HAP-1 (cell line): ENCODE measurements at places on chromosomes 3 and 15.

DNA sequence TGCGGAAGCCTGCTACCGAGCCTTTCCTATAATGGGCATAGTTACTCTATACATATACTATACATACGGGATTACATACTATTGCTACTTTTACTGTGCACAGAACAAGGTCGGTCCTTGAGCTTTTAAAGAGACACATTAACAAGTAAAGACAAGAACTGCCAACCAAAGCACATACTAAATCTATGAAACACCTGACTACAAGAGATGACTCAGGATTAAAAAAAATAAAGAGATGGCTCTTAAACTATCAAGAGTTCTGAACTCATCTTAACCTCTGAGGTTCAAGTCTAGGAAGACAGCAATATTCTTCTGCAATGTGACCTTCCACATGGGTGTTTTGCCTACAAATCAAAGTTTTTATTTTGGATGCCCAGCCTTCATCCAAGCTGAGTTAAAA, 106.8 kb downstream of the TNIK start:
- no peak for DNase-seq

- DNase-seq: no peak
Measured at GRCh38 chr3:124048967-124049798, 57.3 kb upstream of the ROPN1 start.

DNA sequence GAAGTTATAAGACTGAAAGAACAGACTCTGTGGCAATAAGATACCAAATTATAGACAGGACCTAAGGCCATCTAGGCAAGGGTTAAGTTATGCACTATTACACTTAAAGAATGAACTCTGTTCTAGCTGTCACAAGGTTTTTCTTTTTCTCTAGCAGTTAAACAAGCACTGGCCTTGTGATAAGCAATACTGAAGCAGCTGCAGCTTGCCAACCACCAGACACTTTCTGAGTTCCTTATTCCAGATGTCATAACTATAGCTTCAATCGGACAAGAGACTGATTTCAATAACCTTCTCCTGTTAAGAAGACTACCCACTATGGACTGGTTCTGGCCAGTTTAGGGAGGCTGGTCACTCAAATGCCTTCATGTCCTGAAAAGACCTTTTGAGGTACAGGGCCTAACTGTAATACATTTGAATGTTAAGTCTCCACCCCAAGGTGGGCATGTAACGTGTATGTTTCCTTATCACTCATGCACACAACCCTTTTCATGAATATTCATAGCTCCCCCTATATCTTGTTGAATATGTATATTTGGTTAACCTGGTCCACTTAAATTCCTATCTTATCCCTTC, 85.8 kb downstream of the CFAP20DC start:
- DNase-seq: no peak

- no peak for DNase-seq
Measured at GRCh38 chr3:108106031-108106430, 15.2 kb upstream of the CD47 start.

DNA sequence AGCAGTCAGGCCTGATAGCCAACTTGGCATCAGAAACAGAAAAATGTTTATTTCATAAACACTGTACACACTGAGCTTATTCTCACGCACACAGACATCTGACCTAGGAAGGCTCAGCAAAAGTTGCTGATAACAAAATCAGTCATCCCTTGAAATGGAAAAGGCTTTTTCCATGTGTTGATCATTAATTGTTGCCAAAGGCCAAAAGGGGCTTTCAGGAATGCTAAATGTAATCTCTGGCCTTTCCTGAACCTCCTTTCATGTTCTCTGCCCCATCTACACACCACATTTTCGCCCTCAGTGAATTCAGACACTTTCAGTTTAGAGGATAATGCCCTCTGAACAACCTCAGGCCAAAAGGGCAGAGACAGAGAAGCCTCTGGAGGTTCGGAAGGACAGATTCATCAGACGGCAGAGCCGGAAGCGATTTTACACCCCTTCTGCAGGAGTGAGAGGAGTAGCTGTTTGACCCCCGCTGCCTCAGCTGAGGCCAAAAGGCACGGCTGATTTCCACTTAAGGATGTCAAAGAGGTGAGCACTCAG, 14.5 kb downstream of the RTP4 start:
- no peak for DNase-seq

DNA sequence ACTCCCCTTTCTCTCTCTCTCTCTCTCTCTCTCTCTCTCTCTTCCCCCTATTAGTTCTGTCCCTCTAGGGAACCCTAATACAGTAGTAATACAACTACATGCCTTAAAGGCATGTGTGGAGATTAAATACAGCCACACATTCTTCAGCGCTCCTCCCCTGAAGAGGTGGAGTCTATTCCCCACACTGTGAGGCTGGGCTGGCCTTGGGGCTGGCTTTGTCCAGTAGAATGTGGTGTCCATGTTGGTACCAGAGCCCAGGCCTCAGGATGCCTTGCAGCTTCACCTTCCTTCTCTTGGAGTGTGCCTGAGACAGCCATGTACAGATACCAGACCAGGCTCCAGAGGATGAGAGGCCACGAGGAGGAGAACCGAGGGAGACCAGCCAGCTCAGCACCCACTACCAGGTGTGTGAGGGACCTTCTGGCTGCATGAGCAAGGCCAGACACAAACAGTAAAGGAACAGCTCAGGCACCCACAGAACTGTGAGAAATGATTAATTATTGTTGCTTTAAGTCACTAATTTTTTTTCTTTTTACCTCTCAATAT, 10.7 kb downstream of the SLC6A20 start:
- no peak for DNase-seq

- DNase-seq: no peak
Measured at GRCh38 chr3:186060222-186060621, 48.7 kb downstream of the ETV5 start.

DNA sequence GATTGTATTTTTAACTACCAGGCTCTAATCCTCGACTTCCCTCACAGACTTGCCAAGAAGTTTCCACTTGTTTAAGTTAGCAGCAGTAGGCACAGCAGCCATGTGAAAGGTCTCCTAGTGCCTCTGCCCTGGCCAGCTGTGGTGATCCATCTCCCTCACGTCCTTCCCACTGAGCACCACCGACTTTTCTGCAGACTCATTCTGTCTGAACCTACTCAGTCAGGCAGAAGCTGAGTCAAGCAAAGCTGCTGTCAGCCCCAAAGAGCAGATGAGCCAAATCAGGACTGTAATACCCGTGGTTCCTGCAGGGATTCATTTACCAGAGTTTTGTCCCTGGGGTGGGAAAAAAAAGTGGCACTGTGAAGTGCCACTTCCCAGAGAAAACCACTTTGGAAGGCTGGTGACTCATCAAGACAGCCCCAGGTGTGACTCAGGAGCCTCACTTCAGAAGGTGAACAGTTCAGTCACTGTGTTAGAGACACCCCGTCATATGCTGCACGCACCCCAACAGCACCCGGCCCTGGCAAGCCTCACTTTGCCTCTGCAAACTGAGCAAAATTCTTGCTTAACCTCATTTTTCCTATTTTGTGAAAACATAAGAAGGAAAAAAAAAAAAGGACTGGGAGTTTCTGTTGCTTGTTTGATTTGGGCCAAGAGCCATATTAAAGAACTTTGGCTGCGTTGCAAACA, 76.0 kb downstream of the WWTR1 start:
- no peak for DNase-seq

- no peak for DNase-seq
Measured at GRCh38 chr3:159080256-159080655, 278.4 kb downstream of the MFSD1 start.

DNA sequence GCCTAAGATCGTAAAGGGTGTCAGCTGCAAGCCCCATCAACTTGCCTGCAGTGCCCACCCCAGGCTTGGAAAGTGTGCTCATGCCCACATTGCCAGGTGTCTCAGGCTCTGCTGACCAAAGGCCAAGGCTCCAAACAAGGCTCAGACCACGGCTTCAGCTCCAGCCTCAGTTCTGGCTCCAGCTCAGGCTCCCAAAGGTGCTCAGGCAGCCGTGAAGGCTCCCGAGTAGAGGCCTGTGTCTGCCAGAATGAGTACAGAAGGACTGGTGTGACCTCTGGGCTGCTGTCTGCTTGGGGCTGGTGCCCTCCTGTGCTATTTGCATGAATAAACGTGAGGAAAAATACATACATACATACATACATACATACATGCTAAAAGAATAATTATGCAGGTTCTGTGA, 27.9 kb upstream of the UACA start:
- no peak for DNase-seq

DNA sequence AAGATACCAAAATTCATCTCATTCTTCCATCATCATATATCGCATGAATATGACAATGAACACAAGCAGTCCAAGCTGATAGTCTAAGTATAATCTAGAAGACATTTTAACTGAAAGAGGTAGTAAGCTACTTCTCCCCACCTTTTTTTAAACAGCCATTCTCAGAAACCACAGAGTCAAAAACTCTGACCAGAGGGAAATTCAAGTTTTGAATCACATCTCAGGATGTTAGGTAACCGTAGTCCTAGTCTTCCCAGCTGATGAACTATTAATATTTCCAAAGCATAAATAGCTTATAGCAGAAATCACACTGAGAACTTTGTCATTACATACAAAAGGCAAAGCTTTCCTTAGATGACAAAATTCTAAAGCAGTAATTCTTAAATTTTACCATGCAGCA, 25.8 kb downstream of the NPTN start:
- no peak for DNase-seq

DNA sequence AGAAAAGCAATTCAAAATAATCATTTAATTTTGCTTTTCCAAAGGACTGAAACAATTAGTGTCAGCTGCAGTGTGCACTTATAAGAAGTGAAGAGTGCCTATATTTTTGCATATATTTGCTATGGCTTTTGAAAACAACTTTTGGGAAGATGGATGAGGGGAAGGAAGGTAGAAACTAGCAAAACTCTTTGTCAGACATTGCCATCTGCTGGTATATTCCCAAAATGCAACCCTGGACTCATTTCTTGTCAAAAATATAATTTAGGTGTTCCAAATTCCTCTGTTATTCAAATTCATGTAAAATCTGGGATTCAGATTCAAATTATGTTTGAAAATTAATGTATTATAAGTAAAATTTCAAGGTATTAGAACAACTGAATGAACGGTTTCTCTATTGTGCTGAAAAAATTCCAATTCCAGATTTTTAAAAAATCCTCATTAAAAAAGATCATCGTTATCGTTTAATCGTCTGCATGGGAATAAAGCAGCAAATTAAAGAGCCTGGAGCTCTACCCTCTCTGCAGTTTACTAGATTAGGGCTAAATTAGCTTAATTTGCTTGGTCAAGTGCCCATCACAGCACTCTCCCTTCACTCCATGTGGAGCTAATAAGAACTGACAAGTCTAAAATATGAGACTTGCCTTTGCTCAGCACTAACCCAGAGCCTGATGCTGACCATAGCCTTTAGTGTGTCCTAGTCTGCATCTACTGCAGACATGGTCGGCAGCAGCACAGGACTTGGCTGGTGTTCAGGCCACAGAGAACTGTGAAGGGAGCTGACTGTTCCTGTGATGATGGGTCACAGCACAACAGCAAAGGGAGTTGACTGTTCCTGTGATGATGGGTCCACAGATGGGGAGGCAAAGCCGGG, 67.9 kb upstream of the MITF start:
- peak; percentile 71 for DNase-seq

- peak; percentile 57 for DNase-seq
Measured at GRCh38 chr3:12553921-12554391, 2.9 kb upstream of the MKRN2 start.

DNA sequence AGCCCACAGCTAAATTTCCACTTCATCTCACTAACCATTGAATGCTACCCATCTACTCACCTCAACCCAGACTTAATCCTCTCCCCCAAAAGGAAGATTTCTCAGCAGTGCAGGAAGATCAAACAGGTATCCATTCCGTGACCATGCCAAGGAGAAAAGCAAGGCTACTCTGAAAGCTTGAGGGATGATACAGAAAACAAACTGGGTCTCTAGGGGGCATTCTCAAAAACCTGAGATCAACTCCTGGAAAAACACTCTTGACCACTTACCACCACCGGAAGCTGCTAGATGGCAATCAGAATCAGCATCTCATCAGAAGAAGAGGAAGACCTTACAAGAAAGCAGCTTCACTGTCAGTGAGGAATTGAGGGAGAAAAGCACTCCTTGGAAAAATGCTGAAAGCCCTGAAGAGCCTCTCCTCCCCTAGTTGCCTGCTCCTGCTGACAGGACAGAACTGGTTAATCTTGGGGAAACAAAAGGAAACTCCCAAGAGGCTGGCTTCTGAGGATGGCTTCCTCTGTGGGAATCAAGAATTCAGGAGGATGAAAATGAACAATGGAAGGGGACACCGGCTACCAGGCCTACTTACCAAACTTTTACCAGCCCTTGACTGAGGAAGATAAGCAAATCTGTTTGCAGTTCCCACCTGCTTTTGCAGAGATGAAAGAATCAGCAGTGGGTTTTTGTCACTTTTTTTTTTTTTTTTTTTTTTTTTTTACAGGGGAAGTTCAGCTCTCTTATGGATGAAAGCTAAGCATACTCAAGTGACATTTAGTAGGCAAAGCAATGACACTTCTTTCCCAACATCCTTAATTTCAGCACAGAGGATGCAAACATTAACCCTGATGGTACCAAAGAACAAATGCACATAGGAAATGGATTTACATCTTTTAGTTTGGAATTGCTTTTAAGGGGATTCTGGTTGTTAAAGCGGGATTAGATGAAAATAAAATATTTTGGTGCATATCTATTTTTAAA, at the start of gene ATP8B4:
Gene ATP8B4, minus strand, starts transcription at position 171 of the 978 bp plus-strand sequence. CDS start 12,267 bp downstream, outside the sequence.
- no peak for DNase-seq

DNA sequence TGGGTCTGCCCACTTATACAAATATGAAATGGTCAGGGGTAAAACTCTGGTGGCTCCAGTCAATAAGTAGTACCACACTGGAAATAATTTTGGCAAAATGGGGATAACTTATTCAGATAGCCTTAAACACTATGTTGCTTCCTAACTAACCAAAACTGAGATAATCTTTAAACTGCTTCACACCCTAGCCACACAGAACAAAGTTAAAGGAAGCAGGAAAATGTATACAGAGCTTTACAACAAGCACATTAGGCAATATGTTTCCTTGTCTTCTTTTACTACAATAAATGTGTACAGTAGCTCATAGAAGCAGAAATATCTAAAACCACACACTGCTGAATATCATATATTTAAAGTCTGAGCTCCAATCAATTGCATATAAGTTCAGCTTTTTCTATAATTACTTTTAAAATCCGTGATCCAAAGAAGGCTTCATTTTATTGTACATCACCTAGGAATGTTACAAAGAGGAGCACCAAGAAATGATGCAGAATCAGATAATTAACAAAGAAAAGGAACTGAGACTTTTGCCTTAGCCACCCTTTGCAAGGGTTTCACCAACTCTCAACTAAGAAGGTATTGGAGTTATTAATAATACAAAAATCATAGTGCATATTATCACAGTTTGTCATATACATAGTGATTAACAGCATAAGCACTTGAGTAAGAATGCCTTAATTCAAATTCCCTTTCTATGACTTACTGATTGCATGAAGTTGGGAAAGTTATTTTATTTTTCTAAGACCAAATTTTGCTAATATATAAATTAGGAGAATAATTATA, 9.2 kb upstream of the SSR3 start:
- no peak for DNase-seq

DNA sequence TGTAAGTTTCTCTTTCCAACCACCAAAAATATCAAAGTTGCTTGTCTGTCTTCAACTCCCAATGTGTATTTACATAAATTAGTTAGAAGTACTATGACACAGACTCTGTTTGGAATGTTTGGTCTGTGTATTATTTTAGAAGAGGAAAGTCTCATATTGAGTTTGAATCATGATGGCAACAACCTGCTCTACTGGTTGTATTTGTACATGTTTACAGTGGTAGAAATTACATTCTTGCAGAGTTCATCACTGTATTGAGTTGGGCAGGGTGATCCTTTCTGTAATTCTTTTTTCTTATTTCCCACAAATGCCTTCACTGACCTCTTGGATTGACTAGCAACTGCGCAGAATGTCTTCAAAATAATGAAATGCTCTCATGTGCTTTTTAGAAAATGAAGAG, 149.6 kb downstream of the CHL1 start:
- DNase-seq: no peak

- DNase-seq: no peak
Measured at GRCh38 chr15:95323796-95324195, 1006.7 kb upstream of the NR2F2 start.
